ENCODE measurements at places on chromosomes 6 and 20.
A peak's percentile ranks its signal among the peaks of the same experiment; 100 is the strongest.

- DNase-seq: peak; percentile 27
These were observed 33.0 kb upstream of the FILIP1 start for GRCh38 chr6:75526502-75527127.

DNA sequence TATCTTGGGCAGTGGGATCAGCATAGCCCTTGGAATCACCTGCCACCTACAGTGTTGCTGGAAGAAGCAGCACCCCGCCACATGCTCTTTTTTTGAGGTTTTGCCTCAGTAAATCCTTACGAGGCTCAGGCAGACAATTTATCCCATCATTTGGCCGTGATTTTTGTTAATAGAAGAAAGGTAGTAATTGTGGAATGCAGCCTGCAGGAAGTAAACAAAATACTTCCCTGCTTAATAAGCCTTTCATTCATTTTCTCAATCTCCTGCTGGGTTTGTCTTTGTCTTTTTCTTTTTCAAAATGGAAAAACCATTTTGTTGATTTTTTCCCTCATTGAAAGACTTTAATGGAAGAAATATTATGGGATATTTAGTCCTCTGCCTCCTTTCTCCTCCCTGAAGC, 93.7 kb upstream of the CD83 start:
- DNase-seq: no peak

- DNase-seq: no peak
These were observed 229.1 kb downstream of the SIM1 start for GRCh38 chr6:100235631-100236030.

- no peak for DNase-seq
These were observed 207.3 kb downstream of the FARS2 start for GRCh38 chr6:5468586-5468985.

GRCh38 chr20:44803383-44803941, 6.9 kb downstream of the RIMS4 start:
- DNase-seq: no peak

DNA sequence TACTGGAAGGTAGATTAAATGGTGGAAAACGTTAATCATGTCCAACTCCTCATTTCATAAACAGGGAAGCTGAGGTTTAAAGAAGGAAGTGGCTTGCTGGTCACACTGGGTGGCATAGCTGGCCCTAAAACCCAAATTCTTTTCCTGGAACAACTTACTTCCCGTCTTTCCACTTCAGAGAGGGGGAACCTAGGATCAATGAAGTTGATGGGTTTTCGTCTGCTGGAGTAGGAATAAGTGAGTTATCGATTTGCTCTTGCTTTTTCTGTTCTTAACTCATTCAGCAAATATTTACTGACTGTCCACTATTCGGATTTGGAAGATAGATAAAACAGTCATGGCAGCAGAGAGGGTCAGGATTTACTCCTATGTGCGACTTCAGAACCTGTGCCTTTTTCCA, 1.2 kb upstream of the SYS1 start:
- DNase-seq: no peak

DNA sequence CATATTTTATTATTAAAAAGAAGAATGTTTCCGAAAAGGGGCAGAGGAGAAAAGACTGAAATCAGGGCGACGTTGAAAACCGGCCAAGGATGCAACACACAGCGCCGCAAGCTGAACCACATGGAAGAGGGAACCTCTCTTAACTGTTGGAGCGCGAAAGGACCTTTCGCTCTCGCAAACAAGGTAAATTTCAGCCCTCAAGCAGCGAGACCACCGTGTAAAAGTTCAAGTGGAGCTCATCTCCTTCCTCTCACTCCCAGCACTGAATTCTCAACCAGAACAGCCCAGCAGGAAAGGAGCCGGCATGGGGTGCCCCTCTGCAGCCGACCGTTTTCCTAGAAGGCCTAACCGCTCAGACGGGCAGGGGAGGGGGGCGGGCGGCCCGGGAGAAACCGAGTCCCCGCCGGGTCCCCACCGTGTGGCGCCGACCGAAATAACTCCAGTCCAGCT, 621 bp downstream of the GPR63 start:
- no peak for DNase-seq

DNA sequence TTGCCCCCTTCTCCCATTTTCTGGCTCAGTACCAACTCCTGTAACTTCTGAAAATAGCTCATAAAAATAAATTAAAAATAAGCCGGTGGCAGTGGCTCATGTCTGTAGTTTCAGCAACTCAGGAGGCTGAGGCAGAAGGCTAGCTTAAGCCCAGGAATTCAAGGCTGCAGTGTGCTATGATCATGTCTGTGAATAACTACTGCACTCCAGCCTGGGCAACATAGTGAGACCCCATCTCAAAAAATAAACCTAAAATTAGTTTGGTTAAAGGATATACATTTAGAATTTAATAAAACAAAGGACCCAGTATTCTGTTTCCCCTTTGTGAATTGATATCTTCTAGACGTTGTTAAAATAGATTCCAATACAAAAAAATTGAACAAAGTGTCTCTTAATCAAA, 10.5 kb downstream of the PRDM13 start:
- no peak for DNase-seq

DNA sequence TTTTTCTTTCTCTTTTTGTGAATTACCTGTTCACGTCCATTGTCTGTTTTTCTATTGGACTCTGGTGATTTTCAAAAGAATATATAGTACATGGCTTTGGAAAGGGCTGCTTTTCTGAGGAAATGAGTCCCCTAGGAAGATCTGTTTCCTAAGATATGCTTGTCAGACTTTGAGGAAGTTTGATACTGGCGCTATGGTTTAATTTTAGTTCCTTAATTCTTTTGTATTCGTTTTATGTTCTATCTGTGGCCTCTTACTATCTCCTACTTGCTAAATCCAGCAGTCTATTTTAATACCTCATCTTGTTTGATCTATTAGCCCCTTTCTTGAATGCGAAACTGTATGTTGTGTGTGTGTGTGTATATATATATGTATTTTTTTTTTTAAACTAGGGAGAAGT, 101.9 kb downstream of the LIN28B start:
- DNase-seq: no peak

DNA sequence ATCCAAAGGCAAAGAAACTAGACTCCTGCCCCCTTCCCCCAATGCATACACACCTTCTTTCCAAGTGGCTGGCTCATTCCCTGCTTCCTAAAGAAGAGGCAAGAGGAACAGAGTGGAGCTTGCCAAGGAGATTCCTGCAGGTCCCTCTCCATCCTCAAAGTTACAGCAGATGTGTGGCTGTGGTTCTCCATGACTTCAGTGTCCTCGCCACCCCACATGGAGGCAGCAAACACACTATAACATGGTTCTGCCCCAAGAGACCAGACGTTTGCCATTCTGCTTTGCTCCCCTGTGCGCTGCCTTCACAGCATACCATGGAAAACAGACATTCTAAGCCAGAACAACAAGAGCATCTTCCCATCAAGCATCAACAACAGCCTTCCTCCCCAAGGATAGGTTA, 84.4 kb downstream of the BACH2 start:
- no peak for DNase-seq

- DNase-seq: no peak
These were observed 9.8 kb upstream of the BTN1A1 start for GRCh38 chr6:26489996-26490964.

- no peak for DNase-seq
These were observed 13.7 kb upstream of the ZNF831 start for GRCh38 chr20:59149678-59150504.

DNA sequence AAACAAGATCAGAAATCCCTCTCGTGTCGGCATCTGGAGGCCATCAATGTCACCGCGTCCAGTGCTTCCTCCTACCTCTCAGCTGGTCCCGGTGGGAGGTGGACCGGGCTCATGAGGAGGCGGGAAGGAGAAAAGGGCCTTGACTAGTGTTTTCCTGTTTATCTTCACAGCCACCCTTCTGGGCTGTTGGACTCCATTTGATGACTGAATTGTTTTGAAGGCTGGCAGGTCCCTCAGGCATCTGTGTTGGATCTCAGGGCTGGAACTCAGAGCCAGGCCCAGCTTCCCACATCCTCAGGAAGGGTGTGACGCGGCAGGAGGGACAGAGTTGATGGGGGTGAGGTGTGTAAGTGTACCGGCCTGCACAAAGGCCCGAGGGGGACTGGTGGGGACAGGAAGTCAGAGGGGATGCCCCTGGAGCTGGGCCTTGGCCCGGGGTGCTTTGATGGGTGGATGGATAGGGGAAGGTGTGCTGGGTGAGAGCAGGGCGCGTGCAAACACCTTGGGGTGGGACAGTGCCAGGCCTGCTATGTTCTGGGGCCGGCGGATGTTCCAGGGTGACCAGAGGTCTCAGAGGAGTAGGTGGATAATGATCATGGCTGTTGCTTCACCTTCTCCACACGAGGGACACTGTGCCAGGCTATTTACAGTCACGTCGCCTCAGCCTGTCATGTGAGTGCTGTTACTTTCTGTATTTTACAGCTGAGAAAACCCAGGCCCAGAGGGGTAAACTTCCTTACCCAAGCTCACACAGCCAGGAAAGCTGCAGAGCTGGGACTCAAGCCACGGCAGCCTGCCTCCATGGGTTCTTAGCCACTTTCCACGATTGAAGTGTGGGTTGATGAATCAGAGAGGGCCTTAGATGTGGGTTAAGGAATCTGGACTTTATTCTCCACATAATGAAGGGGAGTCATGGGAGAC, 17.9 kb upstream of the CHMP4B start:
- no peak for DNase-seq

GRCh38 chr6:26056583-26057350, 30.5 kb upstream of the HFE start:
- DNase-seq: no peak

- DNase-seq: no peak
These were observed 31.4 kb downstream of the SLC35F1 start for GRCh38 chr6:117938311-117938995.

- no peak for DNase-seq
These were observed 13.6 kb upstream of the C20orf144 start for GRCh38 chr20:33648396-33649004.

DNA sequence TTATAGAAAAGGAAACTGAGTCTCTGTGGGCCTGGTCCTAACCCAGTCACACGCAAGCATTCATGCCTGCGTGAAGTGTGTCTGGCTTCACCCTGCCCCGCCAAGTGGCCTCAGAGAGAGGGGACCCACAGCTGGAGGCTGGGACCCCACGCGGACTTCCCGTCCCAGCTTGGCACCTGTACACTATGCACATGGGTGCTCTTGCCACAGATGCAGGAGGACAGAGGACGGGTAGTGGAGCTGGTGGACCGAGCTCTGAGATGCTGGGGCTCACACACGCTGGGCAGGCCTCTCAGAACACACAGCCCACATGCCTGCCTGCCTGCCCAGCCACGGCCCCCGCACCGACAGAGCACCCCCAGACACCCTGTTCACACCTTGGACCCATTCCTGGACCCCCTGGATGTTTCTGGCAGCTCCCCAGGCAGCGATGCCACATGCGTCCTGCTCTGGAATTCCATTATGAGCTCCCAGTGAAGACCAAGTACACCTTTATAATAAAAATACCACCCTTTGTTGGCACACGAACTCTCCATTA, 24.9 kb upstream of the SMOC2 start:
- no peak for DNase-seq

- DNase-seq: no peak
These were observed 5.7 kb downstream of the COMMD7 start for GRCh38 chr20:32737371-32738223.

Measured in stimulated activated CD4-positive, alpha-beta T cell treated with anti-CD3 and anti-CD28 coated beads, Interleukin-4, amount 100 ng/mL, for 48 hours (primary cell).